ENCODE measurements at places on chromosomes 6 and 20.

GRCh38 chr20:37610203-37610798 is 82.6 kb upstream of the BLCAP start:
- DNase-seq, result no peak

DNA sequence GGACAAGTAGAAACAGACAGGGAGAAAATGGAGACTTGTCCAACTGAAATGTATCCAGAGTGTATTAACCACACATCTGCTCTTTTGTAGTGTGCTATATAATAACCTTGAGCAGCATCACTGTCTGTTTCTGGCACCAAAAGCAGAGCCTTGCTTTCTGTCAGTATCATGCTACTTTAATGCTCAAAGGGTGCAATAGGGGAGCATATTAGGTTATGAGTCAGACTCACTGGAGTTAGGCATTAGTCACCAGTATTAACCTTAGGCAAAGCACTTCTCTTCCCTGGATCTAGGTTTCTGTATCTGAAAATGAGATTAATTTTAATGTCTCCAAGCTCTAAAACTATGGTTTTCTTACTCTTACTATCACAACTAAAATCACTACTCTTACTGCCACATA is 280.1 kb downstream of the TFAP2B start:
- DNase-seq, result no peak

DNA sequence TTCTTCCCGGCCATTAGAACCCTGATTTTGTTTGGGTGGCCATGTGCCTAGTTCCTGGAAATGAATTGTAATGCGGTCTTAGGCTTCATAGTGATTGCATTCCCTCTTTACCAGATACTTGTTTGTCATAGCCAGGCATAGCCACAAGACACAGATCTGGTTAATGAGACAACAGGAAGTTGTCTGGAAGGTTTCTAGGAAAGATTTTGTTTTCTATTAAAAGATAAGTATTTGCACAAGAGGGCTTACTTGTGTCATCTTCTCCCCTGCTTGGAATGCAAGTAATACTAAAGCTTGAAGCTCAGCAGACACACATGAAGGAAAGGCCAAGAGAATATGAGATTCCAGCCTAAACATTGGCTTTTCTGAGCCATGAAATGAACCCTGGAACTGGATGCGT is 12.9 kb downstream of the FARS2 start:
- no peak for DNase-seq

DNA sequence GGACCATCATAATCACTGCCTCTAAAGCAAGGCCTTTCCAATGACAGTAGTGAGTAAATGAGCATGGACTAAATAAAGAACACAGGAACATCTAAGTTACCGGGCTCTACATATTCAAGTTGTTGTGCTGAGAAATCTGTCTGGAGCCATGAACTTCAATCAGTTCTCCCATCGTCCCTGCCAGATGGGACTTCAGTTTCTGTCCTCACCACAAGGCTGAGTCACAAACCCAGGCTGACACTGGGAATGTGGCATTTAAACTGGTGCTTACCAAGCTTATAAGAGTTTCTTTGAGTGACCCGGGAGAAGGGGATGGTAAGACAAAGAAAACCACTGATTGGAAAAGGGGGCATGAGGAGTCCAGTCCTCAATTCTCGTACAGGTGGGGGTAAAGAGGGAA is 497.0 kb downstream of the MAFB start:
- DNase-seq, result no peak

DNA sequence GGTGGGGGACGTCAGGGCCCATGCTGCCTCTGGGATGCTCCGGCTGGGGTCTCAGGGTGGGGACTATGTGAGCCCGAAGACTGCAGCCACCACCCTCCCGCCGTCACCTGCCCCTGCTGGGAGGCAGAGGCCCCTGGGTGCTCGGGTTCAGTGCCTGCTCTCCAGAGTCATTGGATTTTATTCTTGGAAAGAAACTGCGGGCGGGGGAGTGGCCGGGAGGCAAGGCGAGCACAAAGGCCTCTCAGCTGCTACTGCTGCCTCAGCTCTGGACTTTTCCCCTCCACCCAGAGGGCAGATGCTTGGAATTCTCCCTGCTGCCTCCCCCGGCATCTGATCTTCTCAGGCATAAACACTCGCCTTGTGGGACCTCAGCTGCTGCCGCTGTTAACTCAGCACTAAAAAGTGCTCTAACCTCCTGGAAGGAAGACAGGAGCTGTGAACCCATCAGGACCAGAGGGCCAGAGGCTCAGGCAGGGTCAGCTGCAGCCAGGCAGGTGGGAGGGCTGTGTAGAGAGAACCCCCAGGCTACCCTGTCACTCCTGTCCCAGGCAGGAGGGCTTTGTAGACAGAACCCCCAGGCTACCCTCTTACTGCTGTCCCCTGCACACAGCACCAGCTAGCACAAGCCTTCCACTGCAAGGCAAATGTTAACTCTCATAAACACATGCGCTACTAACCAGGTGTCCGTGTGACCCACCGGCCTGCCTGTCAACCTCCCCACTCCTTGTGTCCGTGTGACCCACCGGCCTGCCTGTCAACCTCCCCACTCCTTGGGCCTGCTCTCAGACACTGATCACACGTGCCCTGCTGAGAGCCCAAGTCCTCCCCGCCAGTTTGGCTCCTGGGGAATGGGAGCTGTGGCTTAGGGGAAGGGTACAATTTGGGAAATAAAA is 9.4 kb upstream of the FRMD1 start:
- DNase-seq, result no peak

DNA sequence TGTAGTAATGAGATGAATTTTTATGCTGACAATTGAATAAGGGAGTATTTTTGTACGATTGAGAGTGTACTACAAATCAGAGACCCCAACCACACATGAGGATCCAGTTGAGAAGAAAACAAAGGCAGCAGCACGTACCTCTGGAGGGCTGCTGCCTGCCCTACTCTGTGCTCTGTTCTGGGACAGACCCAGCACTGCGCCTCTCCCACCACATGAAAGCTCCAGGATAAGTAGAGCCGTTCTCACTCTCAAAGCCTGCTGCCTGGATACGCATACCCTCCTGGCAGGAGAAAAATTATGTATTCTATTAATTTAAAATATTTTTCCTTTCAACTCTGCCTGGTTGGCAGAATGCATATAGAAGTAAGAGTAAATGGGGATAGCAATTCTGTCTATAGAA is 11.5 kb upstream of the TRAF3IP2 start:
- DNase-seq, result no peak

DNA sequence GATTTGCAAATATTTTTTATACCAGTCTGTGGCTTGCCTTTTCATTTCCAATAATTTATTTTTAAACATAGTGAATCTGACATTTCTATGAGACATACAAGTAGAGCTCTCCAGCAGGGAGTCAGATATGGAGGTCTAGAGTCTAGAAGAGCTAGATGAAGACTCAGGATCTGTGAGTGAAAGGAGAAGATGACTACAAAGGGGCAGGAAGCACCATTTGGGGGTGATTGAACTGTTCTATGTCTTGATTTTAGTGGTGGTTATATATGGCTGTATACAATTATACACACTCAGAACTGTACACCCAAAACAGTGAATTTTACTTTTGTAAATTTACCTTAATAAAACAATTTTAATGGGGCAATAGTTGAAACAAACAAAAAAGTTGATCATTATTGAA is 127.9 kb upstream of the BACH2 start:
- DNase-seq, result peak; percentile 51

DNA sequence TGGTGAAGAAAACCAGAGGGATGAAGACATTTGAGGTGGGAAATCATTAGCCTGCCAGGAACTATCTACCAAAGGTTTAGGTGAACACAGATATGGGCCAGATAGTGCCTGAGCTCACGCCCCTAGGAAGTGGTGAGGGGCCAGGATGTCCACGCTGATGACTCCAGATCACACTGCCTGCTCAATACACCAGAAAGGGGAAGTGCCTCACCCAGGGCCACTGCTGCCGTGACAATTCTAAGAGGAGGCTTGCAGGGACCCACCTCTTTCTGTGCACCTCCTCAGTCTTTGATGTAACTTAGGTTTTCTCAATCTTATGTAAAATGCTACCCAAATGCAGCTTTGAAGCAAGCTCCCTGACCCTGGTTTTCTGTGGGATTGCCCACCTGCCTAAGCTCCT is 5.4 kb upstream of the RAB44 start:
- no peak for DNase-seq

DNA sequence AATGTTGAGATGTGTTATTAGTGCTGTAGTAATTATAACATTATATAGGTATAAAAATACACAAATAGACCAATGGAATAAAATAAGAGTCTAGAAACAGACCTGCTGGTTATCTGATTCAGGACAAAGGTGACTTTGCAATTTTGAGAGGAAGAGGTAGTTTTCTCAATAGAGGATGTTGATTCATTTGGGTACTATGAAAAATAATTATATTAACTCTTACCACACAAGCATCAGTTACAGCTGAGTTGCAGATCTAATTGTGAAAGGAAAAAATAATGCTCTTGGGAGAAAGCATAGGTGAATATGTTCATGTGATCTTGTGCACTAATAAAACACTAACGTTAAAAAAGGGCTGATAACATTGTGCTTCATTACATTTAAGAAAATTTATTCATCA is 103.0 kb downstream of the BCKDHB start:
- no peak for DNase-seq

- DNase-seq, result no peak
These were observed 152.0 kb downstream of the GRM4 start for GRCh38 chr6:33993653-33994471.

GRCh38 chr6:12324099-12324498 is 33.9 kb downstream of the EDN1 start:
- no peak for DNase-seq

GRCh38 chr6:155157101-155157500 is 106.7 kb upstream of the CLDN20 start:
- no peak for DNase-seq

DNA sequence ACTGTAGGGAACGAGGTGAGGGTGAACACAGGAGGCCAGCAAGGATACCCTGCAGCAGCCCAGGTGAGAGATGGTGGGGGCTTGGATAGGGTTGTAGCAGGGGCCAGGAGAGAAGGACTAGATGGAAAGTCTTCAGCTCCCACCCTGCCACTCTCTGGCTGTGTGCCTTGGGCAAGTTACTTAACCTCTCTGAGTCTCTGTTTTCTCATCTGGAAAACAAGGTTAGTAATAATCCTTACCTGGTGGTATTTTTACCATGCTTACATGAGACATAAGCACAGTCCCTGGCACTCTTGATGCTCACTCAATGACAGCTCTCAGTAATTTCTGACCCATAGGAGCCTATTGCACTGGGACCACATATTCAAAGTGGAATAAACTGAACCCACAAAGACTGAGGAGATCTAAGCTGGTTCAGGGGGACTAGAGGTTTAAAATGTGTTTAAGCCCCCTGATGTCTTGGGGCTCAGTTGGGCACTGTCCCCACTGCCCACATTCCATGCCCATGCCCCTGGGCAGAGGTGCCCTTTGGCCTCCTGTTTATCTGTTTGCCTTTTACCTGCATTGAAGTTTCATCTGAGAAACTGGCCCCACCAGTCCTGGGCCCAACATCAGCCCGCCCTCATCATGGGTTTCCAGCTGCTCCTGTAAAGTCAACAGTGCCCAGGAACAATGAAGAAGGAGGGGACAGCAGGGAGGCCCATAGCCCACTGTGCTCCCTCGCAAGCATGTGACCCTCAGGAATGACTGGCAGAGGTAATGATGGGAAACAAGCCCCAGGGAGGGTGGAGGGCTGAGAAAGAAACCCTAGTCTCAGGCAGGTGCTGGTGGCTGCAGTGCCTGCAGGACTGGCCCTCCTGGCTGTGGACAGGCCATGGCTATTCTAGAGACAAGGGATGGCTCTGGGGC is 104.0 kb downstream of the VEGFA start:
- DNase-seq, result no peak

- DNase-seq, result no peak
These were observed 14.5 kb downstream of the CSNK2A1 start for GRCh38 chr20:528923-529604.

- no peak for DNase-seq
These were observed 26.9 kb upstream of the FANCE start for GRCh38 chr6:35425284-35425683.

DNA sequence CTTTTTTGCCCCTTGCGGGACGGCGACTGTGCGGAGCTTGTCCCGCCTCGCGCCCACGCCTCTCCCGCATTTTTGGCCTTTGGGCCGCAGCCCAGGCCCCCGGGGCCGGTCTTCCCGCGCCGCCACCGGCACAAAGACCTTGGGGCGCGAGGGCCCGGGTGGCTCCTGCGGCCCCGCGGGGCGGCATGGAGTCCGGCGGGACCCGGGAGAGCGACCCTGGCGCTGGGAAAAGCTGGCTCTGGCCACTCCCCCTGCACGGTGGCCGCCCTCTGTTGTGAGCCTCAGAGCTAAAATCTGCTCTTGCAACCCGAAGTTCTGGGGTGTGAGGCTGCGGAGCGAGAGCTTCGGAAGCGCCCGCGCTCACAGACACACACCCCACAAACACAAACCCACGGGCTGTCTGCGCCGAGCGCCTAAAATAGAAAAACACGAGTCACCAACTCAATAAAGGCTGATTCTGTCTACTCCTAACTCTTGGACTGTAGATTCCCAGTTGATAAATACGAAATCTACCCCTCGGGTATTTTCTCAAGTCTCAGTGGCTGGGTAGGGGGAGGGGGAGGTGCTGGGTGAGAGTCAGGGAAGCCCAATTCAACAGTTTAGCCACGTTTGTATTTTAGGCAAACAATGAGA is 496 bp upstream of the BEND3 start:
- peak; percentile 55 for DNase-seq

GRCh38 chr20:63351811-63352591 is 9.1 kb downstream of the CHRNA4 start:
- no peak for DNase-seq

- no peak for DNase-seq
These were observed 4.2 kb upstream of the RNF182 start for GRCh38 chr6:13920552-13920951.

DNA sequence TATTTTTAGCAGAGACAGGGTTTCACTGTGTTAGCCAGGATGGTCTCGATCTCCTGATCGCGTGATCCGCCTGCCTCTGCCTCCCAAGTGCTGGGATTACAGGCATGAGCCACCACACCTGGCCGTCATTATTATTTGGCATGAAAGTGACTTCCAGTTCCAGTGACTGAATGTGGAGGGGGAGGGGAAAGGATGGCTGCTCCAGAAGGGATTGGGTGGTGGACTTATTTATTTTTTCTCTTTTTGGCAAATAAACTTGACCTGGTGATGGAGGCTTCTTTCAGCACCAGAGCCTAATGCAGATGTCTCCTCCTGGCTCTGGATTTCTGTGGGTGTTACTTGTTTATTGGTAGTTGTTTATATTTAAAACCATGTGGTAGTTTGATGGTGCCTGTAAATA is 16.9 kb upstream of the SLC22A23 start:
- DNase-seq, result no peak

DNA sequence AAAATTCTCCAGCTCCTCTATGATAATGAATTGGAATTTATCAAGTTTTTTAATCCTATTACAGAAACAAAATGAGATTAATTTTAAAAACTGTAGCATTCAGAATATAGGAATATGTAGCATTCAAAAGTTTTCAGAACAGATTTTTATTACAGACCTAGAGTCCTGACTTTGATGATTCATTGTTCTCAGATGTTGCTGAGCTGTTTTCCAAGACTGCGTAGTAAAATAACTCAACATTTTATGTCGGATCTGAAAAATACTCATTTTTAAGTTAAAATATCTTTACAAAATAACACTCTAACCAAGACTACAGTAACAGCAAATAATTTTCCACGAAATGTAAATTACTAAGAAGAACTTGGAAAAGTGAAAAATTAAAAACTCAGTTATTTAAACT is 67.1 kb downstream of the SYCP2 start:
- DNase-seq, result no peak

Data from T-helper 2 cell (primary cell).